ENCODE measurements at places on chromosomes 6 and 20.

DNA sequence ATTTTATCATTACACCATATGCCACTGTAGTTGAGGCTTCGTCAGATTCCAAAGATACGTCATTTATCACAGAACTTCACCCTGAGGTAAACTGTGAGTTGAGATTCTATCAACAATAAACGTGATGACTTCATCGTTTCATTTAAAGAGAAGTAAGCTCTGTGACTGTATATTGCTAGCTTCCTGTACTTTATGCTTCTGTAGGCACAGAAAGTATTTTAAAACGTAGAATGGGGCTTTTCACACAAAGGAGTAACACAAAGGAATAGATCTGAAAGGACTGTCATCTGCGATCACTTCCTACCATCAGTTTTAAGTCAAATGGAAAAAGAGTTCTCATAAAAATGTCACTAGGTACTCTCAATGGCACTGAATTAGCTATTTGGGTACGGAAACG lies 234.4 kb upstream of the MCHR2 start:
- DNase-seq: no peak

GRCh38 chr6:145012039-145012662 lies 723.2 kb downstream of the EPM2A start:
- no peak for DNase-seq

DNA sequence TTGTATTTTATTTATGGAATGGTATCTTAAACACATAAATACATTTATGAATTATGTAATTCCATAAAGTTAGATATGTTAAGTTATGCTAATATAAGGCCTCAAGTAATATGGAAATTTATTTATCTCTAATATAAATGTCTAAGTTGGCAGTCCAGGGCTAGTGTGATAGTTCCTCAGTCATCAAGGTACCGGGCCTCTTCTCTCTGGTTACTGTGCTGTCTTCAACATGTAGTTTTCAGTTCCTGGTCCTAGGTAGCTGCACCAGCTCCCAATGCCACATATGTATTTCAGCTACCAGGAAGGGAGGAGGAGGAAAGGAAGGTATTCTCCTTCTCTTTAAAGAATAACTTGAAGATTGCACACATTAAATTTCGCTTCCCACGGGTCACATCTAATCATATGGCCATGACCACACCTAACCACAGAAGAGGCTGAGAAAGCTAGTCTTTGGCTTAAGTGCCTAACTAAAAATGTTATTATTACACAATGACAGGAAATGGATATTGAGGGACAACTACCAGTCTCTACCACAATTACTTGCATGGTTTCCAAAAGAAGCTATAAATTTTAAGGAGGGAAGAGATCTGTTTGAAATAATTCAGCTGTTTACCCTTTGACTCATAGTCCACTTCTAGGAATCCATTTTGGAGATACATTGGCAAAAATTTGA lies 68.6 kb downstream of the BCKDHB start:
- no peak for DNase-seq

GRCh38 chr6:7687145-7688111 lies 38.5 kb upstream of the BMP6 start:
- DNase-seq: no peak

- DNase-seq: no peak
Measured at GRCh38 chr20:13344671-13345070, 123.6 kb downstream of the ISM1 start.

DNA sequence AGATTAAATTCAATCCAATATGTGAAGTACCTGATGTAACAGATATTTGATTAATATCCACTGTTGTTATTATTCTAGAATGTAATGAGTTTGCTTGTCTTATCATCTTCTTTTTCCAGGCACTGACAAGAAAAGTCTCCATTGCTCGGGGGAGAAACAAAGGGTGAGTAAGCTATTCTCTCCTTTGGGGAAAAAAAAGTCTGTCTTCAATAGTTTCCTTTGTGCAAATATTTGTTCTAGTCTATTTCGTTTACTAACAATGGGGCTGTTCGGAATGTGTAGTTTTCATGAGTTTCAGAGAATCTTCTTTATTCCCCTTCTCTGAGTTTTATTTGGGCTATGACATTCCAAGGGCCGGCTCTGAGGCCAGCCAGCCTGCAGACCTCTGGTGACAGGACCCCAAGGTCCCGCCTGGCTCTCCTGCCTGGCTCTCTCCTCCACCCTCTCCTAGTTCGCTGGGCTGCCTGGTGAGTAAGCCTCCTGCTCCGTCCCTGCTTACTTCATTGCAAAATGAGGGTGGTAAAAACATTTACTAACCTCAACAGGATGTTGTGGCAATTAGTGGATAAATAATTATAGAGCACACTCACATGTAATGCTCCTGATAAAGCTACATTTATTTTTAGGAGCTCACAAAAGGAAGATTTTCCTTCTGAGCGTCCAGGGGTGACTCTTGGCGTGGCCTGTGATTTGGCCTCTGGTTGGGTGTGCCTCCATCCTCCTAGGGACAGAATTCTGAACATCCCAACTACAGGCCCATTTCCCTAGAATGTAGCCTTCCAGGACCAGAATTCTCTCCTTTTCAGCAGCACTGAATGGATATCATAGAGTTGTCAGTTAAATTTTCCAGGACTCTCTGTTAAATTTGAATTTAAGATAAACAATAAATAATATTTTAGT lies 43.1 kb upstream of the SNX9 start:
- DNase-seq: no peak

- DNase-seq: no peak
Measured at GRCh38 chr20:13131688-13132087, 89.4 kb upstream of the ISM1 start.

GRCh38 chr6:3301506-3301905 lies 42.8 kb downstream of the PSMG4 start:
- DNase-seq: no peak

- no peak for DNase-seq
Measured at GRCh38 chr6:35691027-35691824, 2.5 kb upstream of the FKBP5 start.

DNA sequence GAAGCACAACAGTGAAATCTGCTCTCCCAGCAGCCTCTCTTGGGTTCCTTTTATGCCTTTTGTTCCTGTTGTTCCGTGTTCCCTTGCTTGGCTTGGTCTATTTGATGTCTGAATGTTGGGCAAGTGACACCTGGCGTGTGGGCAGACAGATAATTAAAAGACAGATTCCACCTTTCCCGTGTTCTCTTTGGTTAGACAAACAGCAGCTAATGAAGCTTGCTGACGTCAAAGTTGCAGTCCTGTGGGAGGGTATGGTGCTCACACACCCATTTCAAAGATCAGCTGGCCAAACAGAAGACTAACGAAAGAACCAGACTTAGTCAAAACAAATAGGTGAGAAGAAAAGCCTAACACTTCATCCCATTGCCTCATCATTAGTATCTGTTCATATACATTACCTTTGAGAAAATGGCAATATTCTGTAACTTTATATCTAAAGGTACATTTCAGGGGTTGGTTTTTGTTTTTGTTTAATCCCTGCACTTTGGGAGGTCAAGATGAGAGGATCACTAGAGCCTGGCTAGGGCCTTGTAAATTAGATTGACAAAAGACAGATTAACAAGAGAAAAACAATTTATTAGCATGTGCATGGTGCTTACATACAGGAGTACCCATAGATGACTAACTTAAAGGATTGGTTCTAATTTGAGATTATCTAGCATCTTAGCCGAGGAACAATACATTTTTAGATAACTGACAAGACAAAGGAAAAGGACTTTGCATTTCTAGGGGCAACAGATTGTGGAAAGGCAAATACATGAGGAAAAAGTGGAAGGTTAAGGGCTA lies 48.9 kb upstream of the TNFRSF21 start:
- DNase-seq: no peak

- no peak for DNase-seq
Measured at GRCh38 chr6:41777551-41778285, 2.0 kb downstream of the FRS3 start.

GRCh38 chr6:52537001-52537753 lies 39.7 kb downstream of the TRAM2 start:
- no peak for DNase-seq

DNA sequence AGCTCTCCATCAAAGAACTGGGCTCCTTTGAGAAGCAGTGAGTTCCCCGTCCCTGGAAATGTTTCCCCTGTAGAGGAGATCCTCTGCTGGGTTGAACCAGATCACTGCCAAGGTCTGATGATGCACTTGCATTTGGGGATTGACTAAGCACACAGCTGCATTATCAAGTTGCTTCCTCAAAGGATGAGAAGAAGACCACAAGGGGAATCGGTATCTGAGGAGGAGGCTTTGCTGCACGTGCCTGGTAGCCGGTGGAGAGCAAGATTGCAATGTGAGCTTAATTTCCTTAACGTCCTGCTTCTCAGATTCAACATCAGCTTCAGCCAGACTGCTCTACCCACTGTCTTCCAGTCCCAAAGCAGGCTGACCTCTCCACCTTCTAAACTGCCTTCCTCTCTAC lies 128.8 kb upstream of the STMND1 start:
- no peak for DNase-seq

GRCh38 chr20:58131551-58132142 lies 96.8 kb downstream of the ANKRD60 start:
- no peak for DNase-seq

DNA sequence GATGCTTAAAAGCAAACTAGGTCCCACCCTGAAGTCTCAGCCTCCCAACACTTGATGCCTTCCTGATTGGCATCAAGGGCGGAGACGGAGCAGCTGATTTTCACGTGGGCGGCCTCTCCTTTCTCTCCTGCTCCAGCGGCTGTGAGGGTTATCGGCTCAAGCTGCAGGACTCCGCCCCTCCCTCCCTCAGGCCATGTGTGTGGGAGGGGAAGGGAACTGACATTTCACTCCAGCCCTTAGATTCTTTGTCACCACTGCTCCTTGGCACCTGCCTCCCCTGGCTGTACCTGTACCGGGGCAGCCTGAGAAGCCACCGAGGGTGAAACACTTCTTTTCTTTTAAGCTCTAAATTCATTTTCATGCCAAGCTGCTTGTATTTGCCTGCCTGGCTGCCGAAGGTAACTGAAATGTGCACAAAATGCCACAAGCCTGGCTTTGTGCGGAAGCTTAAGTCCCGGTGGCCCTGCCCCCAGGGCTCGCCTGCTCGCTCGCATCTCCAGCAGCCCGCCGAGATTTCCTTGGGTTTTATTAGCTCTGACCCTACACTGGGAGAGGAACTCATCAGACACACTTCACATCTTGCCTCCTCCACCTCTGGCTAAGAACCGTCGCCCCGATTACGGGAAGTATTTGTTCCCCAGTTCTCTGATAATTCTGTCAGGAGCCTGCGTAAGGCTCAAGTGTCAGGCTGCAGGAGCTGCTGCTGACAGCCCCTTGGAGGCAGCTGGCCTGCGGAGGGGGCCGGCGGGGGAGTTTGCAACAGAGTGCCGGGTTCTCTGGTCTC lies 9.6 kb upstream of the CPNE5 start:
- DNase-seq: no peak

GRCh38 chr6:137403855-137404254 lies 90.3 kb downstream of the OLIG3 start:
- no peak for DNase-seq

- no peak for DNase-seq
Measured at GRCh38 chr6:82568290-82568993, 204.8 kb downstream of the TPBG start.

DNA sequence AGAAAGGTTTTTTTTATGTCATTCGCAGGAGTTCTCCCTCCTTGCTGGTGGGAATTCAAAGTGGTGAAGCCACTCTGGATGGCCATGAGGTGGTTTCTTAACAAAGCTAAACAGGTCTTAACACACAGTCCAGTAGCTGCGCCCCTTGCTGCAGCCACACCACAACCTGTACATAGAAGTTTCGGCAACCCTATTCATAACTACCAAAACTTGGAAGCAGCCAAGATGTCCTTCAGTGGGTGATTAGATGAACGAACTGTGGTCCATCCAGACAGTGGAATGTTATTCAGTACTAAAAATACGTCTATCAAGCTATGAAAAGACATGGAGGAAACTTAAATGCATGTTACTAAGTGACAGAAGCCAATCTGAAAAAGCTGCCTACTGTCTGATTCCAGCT lies 78.9 kb downstream of the FAM120B start:
- DNase-seq: no peak

DNA sequence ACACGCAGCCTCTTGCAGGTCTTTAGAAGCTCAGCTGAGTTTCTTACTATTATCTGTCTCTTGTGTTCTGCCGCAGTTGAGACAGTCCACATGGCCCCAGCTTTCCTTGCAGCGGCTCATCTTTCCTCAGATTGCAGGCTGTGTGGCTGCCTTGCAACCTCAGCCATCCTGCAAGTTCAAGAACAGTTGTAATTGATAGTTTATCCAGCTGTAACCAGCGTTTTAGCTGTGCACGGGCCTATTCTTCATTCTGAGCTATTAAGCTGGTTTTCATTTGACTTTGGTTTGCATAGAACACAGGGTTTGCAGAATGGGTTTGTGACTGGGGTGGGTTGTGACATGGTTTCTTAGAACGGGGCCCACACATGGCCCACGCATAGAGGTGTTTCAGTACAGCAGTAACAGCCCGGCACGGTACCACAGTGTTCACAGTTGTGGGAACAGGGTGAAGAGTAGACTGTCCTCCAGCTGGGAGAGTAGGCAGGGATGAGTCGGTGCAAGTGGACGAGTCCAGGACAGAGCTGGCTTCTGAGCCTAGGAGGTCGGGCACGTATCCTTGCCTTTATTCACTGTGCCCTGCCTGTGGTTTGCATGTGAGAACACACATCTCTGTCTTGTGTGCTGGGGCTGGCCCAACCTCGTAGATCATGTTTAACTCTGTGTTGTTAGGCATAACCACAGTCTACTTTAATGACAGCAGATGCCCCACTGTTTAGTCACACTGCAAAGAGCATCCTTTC lies 89.2 kb downstream of the RPP40 start:
- no peak for DNase-seq

- no peak for DNase-seq
Measured at GRCh38 chr6:22204153-22204552, 92.7 kb downstream of the PRL start.

DNA sequence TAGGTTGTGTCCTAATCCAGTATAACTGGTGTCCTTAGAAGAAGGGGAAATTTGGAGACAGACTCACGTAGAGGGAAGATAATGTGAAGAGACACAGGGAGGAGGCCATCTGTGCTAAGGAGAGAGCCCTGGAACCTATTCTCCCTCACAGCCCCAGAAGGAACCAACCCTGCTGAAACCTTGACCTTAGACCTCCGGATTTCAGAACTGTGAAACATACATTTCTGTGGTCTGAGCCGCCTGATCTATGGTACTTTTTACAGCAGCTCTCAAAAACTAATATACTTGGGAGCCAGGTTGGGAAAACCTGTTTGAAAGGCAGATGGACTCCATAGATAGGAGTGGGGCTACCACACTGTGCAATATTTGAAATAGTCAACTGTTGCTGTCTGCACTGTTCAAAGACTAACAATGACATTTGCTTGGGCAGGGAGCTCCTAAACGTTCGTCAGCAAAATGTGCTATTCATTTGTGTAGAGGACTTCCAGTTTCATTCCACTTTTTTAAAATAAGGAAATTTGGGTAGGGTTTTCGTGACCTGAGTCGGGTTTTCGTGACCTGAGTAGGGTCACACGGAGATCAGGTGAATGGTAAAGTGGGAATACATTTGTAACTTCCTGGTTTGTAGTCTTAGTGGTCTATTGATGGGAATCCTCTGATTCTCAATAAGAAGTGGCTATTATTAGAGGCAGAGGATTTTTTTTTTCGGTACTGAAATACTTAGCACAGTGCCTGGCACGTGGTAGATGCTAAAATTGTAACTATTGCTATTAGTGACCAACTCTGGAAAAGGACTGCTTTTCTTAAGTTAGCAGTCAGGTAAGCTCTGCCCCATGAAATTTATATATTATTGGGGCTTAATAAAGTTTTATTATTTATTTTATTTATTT lies 11.4 kb downstream of the TAGAP start:
- no peak for DNase-seq

Data from T-helper 22 cell (primary cell).